Lower leg skin (tissue), 4 donors: ENCODE measurements at places on chromosomes 11 and 22.

GRCh38 chr11:94800414-94800813 lies 32.3 kb downstream of the AMOTL1 start:
- peak; percentile 53 for DNase-seq

DNA sequence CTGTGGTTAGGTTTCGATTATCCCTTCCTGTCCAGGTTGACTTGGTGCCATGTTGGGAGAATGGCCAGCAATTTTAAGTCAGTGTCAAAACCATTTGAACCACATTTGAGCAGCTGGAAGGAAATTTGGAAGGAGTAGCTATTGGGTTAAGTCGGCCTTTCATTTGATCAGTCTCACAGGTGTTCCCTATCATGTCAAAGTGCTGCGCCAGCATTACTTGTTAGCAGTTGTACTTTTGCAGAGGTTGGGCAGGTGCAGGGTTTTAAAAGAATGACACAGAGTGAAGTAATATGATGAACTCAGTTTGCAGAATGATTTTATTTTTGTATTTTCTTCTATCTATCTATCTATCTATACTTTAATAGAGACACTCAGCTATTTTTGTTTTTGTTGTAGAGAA lies 6.4 kb upstream of the TYMP start:
- no peak for DNase-seq

DNA sequence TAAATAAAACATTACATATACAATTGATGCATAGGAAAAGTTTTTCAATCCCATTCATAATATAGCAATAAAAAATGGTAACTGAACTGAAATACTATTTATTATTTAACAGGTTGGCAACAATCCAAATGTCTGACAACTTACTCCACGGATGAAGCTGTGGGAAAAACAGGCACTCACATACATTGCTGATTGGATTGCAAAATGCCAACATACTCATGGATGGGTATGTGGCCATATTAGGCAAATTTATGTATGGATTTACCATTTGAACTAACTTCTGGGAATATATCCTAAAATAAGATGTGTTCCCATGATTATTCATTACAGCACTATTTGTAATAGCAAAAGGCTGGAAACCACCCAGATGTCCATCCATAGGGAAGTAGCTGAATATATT lies 3.2 kb upstream of the BIRC2 start:
- DNase-seq, result no peak

DNA sequence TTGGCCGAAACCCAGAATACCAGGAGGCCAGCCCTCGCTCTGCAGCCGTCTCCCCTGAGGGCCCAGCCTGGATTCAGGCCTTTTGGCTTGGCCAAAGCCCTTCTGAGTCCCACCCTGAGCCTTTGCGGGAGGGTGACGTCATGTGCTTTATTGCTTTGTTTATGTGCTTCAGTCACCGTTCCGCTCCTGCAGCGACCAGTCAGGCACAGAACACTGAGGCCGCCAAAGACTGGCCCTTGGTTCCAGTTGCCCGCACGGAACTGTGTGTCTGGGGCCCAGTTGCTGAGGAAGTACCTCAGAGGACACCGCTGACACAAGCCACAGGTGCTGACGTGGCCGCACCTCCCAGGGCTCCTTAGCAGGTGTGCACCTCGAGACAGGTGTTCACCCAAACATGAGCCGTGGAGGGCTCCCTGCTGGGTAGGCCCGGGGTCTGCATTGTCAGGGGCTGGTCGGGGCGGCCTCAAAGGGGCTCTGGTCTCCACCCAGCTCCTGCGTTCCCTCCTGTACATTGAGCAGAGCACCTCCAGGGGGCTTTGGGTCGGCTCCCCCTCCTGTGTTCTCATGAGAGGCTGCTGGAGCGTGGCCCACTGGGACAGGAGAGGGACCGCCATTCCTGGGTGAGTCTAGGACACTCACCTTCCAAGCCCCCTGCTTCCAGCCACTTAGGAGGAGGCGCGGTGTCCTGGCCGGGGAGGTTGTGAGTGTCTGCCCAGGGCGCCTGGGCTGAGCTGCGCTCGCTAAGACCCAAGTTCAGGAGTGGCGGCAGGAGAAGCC lies 376.8 kb downstream of the TBC1D22A start:
- no peak for DNase-seq

DNA sequence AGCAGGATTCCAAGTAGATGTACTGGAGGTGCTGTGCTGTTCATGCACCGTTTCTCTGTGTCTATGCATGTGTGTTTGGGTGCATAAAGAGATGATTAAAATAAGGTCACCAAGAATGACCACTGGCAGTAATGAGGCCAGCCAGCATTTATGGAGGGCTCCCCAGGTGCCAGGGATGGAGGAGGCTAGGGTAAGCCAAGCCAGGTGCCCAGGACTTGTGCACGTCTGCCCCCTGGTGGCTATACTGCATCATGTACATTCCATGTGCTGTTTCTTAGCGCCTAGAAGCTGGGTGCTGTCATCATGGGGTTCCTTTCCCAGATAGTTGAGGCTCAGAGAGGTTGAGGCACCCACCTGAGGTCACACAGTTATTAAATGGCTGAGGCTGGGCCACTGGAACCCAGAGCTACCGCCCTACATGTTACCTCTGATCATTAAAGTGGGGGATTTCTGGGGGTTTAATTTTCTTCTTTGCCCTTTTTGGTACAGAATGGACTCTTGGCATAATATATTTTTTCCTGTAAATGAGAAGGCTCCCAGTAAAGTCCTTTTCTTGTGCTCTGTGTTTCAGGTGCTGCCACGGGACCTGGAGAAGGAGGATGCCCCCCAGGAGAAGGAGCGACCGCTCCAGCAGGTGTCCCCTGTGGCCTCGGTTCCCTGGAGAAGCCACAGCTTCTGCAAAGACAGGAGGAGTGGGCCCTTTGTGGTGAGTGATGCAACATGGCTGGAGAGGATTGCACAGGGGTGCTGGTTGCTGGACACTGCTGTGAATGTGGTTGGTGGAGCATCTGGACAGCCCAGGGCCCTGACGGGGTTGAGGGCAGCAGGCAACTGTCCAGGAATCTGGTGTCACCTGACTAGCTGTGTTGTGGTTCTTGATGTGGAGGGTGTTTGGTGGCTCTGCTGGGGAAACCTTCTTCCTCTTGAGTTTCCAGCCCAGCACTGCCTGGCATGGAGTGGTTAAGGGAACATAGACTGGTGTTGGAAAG lies 96.4 kb downstream of the KIAA1671 start:
- peak; percentile 37 for DNase-seq

DNA sequence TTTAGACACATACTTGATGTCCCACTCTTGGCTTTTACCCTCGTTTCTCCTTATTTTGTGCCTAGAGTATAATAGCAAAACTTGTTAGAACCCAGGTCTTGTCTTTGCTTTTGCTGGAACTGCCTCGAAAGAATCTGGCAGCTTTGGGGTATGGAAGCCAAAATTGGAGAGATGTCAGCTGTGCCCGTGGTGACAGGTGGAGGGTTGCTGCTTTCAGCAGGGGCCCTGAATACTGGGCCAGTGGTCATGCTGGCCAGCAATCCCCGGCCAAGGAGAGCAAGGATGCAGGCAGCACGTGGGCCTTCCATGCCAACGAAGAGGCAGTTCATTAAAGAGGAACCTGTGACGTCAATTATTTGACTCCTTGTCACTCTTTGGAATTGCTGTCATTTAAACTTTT lies 181.1 kb downstream of the HIPK3 start:
- no peak for DNase-seq
